ENCODE measurements at places on chromosomes 1 and 21. TPM values are rescaled to one million over a fixed set of nuclear protein-coding genes. Genes with fewer than 3 reads are reported as not detected.
A peak's percentile ranks its signal among the peaks of the same experiment; 100 is the strongest.

DNA sequence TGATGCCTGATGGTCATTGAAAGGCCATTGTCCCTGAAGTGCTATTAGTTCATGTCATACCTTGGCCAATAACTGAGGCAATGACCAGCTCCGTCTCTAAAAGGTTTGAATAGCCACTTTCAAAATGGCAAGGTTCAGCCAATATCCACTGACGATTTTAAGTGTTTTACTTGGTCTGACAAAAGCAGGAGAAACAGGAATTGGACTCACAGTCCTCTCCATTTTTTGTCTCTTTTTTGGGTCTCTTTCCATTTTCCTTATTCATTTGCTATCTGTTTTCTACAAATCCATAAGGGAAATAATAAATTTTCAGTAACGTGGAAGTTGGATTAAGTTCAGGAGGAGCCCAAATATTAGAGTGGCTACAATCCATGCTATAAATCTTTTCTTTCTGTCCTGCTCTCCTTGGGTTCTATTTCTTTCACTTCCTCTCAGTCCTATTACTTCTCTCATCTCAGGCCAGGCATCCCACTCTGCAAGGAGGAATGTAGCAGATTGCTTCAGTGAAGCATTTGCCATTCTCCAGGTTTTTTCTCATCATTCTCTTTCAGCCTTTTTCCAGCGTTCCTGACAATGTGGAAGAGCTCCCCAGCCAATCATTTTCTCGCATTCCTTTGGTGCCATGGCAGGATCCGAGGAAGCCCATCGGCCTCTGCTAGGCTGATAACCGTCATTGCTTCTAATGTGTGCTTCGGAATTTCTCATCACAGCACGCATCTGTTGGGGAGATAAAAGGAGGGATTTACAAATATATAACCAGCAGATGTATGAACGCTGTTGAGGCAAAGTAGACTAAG is 414.5 kb downstream of the ADGRL2 start:
- no peak overlapping the region for H3K27ac ChIP-seq
- H3K4me3 ChIP-seq = no peak overlapping the region
- H3K27me3 ChIP-seq = no peaks in the 10 kb centered on the region
- DNase-seq = no peak

DNA sequence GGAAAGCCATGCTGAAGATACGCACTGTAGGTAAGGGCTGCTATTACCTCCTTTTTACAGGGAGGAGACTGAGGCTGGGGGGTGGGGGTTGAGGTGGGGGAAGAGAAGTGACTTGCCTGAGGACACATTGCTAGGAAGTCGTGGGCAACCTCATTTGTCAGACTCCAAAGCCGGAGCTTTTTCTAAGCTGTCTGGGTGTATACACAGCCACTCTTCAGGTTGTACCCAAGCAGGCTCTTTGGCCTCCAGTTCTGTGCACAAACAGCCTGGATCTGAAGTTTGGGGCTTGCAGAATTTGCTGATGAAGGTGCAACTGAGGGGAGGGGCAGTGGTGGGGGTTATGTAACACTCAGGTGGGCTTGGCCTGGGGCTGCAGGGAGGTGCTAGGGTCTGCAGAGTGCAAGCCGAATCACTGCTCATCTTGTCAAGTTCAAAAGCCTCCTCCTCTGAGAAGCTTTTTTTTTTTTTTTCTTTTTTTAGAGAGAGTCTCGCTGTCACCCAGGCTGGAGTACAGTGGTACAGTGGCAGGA is 16.9 kb downstream of the TINAGL1 start:
- no peaks in the 10 kb centered on the region for H3K27me3 ChIP-seq
- peaks cover 9% of the 10 kb centered on the region for H3K4me1 ChIP-seq
- H3K27ac ChIP-seq = no peak overlapping the region
- no peaks in the 10 kb centered on the region for H3K36me3 ChIP-seq
- H3K4me3 ChIP-seq = no peak overlapping the region
- no peak for DNase-seq

- peak; percentile 61 for DNase-seq
- H3K27ac ChIP-seq = peak overlapping the region; percentile 78
- H3K4me3 ChIP-seq = peak overlapping the region; percentile 76
- H3K4me1 ChIP-seq = peaks cover 3% of the 10 kb centered on the region
- no peaks in the 10 kb centered on the region for H3K36me3 ChIP-seq
These were observed 650 bp downstream of the VANGL1 start for GRCh38 chr1:115642168-115643072.

- H3K27ac ChIP-seq = no peak overlapping the region
- H3K36me3 ChIP-seq = no peaks in the 10 kb centered on the region
- DNase-seq = no peak
- no peak overlapping the region for H3K4me3 ChIP-seq
- peaks cover 6% of the 10 kb centered on the region for H3K4me1 ChIP-seq
These were observed 15.4 kb upstream of the MEF2D start for GRCh38 chr1:156515956-156516355.

- H3K4me3 ChIP-seq = no peak overlapping the region
- H3K36me3 ChIP-seq = no peaks in the 10 kb centered on the region
- peaks cover 23% of the 10 kb centered on the region for H3K4me1 ChIP-seq
- no peaks in the 10 kb centered on the region for H3K27me3 ChIP-seq
These were observed 142.9 kb downstream of the DHRS3 start for GRCh38 chr1:12475101-12475500.

- H3K27ac ChIP-seq = peak overlapping the region; percentile 76
- H3K4me3 ChIP-seq = no peak overlapping the region
- peaks cover 16% of the 10 kb centered on the region for H3K4me1 ChIP-seq
- H3K36me3 ChIP-seq = no peaks in the 10 kb centered on the region
- no peaks in the 10 kb centered on the region for H3K27me3 ChIP-seq
These were observed 21.2 kb upstream of the LGALS8 start for GRCh38 chr1:236502579-236502971.

GRCh38 chr1:208763971-208764370 is 519.8 kb upstream of the PLXNA2 start:
- no peaks in the 10 kb centered on the region for H3K36me3 ChIP-seq
- H3K4me3 ChIP-seq = no peak overlapping the region
- DNase-seq = no peak
- no peaks in the 10 kb centered on the region for H3K27me3 ChIP-seq
- no peak overlapping the region for H3K27ac ChIP-seq

DNA sequence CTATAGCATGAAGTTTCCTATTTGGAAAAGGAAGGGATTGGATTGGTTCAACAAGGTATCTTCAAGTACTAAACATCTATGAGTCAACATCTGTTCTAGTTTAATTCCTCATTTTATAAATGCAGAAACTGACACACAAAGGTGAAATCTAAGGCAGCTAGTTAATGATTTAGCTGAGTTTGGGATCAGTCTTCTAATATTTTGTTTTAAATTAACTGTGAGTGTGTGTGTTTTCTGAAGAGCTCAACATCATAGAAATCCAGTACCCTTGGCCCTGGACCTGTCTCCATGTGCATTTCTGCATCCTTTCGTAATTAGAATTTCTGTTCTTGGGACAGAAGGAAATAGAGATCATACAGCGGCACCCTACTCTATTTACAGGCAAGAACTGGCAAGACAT is 105.9 kb downstream of the RGS2 start:
- no peak overlapping the region for H3K27ac ChIP-seq
- DNase-seq = no peak
- no peaks in the 10 kb centered on the region for H3K4me1 ChIP-seq

DNA sequence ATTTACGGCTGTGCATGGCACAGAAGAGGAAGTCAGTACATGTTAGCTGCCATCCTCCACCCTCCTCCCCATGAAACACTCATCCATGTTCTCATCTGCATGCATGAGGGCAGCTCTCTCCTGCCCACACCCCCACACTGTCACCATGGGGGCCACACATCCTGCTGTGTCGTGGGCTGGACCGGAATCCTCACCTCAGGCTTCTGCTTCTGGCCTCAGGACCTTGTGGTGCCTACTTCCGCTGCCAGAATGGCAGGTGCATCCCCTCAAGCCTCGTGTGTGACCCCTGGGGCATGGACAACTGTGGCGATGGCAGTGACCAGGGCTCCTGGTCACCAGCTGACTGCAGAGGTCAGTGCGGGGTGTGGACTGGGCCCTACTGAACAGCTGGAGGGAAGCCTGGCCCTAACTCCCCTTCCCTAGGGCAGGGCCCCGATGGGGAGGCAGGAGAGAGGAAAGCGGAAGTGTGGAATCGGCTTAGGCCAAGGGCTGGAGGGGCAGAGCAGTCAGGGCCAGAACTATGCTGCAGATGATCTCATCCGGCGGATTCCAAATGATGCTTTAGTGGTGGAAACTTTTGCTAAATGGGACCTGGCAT is 3.8 kb downstream of the LDLRAD2 start:
- H3K27ac ChIP-seq = no peak overlapping the region
- H3K4me3 ChIP-seq = no peak overlapping the region
- H3K36me3 ChIP-seq = no peaks in the 10 kb centered on the region
- no peak for DNase-seq
- no peaks in the 10 kb centered on the region for H3K27me3 ChIP-seq

GRCh38 chr1:154944401-154945159 is 8.1 kb upstream of the PMVK start:
- H3K27me3 ChIP-seq = no peaks in the 10 kb centered on the region
- H3K27ac ChIP-seq = no peak overlapping the region
- H3K4me3 ChIP-seq = no peak overlapping the region
- DNase-seq = no peak
- no peaks in the 10 kb centered on the region for H3K36me3 ChIP-seq
- H3K4me1 ChIP-seq = peaks cover 43% of the 10 kb centered on the region

- no peak overlapping the region for H3K4me3 ChIP-seq
- H3K36me3 ChIP-seq = no peaks in the 10 kb centered on the region
- H3K27me3 ChIP-seq = no peaks in the 10 kb centered on the region
- DNase-seq = no peak
- no peak overlapping the region for H3K27ac ChIP-seq
These were observed 1323.2 kb downstream of the AMY1C start for GRCh38 chr1:105072850-105073249.

DNA sequence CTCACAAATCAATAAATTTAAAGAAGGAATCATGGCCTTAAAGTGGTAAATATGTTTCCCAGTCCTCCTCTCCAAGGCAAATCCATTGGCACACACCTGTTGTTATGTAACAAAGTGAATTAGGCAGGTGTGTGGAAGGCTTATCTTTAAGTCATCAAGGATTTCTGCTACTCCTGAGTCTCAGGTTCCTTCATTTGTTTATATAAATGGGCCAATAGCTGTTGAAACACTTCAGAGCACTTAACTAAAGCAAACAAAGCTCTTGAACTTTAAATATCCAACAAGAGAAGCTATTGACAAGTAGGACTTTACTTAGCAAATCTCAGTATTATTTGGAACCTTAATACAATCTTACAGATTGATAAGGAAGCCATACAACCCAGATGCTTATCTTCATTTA is 99.3 kb upstream of the ESRRG start:
- DNase-seq = no peak
- H3K36me3 ChIP-seq = no peaks in the 10 kb centered on the region
- no peaks in the 10 kb centered on the region for H3K27me3 ChIP-seq

- no peaks in the 10 kb centered on the region for H3K27me3 ChIP-seq
- H3K27ac ChIP-seq = no peak overlapping the region
- H3K4me3 ChIP-seq = no peak overlapping the region
- no peaks in the 10 kb centered on the region for H3K36me3 ChIP-seq
These were observed 721.1 kb upstream of the TMPRSS15 start for GRCh38 chr21:19124691-19125090.

DNA sequence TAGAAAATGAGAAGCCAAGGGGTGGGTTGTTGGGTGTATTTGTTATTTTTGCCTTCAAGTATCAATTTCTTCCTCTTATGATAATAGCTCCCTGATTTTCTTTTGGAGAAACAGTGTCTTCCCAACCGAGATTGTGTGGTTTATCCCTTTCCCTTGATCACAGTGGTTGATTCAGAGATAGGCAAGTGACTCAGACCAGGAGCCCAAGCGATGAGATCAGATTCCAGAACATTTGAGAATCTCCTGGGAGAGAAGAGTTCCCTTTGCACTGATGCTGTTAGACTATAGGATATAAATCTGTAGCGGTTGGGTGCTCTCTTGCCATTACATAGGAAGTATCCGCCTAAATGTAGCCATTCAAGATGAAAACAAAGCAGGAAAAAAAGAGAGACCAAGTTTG is 90.1 kb upstream of the WDR26 start:
- no peak overlapping the region for H3K4me3 ChIP-seq
- no peak for DNase-seq
- no peaks in the 10 kb centered on the region for H3K36me3 ChIP-seq
- H3K27me3 ChIP-seq = no peaks in the 10 kb centered on the region
- H3K27ac ChIP-seq = no peak overlapping the region
- no peaks in the 10 kb centered on the region for H3K4me1 ChIP-seq

- H3K27ac ChIP-seq = no peak overlapping the region
- H3K4me1 ChIP-seq = peaks cover 13% of the 10 kb centered on the region
- no peak for DNase-seq
These were observed 50.0 kb upstream of the COL18A1 start for GRCh38 chr21:45354970-45355369.

- no peaks in the 10 kb centered on the region for H3K4me1 ChIP-seq
- no peaks in the 10 kb centered on the region for H3K36me3 ChIP-seq
- no peak overlapping the region for H3K27ac ChIP-seq
- no peak overlapping the region for H3K4me3 ChIP-seq
- DNase-seq = no peak
- no peaks in the 10 kb centered on the region for H3K27me3 ChIP-seq
These were observed 60.0 kb downstream of the TNFSF18 start for GRCh38 chr1:172990598-172991215.

DNA sequence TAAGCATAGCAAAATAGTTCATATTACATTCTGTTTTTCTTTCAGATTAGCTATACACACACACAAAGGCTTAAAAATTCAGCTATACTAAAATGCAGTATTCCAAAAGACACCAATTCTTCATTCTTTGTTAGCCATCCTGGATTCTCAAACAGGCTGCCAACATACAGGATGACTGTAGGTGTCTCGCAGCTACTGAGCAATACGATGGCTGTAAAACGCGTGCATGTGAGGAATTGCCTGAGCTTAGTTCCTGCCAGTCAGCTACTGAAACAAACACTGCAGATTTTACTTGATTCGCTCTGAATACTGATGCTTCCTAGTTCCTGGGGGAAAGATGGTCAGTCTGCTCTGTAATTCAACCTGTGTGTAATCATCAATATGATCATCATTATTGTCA is 24.7 kb upstream of the HMGN1 start:
- H3K27me3 ChIP-seq = no peaks in the 10 kb centered on the region
- peak; percentile 34 for DNase-seq
- no peak overlapping the region for H3K27ac ChIP-seq
- H3K4me3 ChIP-seq = no peak overlapping the region
- H3K4me1 ChIP-seq = peaks cover 8% of the 10 kb centered on the region
- no peaks in the 10 kb centered on the region for H3K36me3 ChIP-seq

DNA sequence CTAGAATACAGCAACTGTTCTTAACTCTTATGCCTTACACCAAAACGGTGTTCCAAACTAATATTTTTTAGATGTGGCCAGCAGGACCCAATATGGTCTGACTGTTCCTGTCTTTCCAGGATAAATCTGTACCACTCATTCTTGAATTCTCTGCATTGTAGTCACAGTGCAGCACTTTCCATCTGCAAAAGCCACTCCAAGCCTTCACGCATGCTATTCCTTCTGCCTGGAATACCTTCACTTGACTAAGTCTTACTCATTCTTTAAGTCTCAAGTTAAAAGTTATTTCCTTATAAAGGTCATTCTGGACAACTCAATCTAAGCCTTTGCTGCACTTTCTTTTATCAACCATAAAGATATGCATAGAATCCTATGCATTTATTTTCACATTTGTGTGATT is 1194.5 kb downstream of the PLA2G4A start:
- no peak for DNase-seq
- H3K27me3 ChIP-seq = no peaks in the 10 kb centered on the region
- no peaks in the 10 kb centered on the region for H3K36me3 ChIP-seq
- no peak overlapping the region for H3K27ac ChIP-seq
- no peaks in the 10 kb centered on the region for H3K4me1 ChIP-seq

The C2CD2 gene
- 13.2 TPM for total RNA-seq

The APOBEC4 gene
- 4.9 TPM for total RNA-seq

The GUCA2A gene
- not detected for total RNA-seq

The GJA9 gene
- 0.19 TPM for total RNA-seq

The TESK2 gene
- 20.9 TPM for total RNA-seq

The FAM89A gene
- total RNA-seq = 11.3 TPM

The DMRTB1 gene
- 51.8 TPM for total RNA-seq

The PI4KB gene
- total RNA-seq = 87.9 TPM

The ITLN2 gene
- not detected for total RNA-seq

The MX2 gene
- total RNA-seq = 10.1 TPM

The C1orf226 gene
- 4.2 TPM for total RNA-seq
